ENCODE measurements at places on chromosomes 1 and 21. TPM values are rescaled to one million over a fixed set of nuclear protein-coding genes. Genes with fewer than 3 reads are reported as not detected.

The MAP3K21 gene
- total RNA-seq: 1.1 TPM

The RPTN gene
- total RNA-seq: not detected

The GCSAML gene
- total RNA-seq: under 0.01 TPM

The SLAMF6 gene
- not detected for total RNA-seq

The P3R3URF gene
- not detected for total RNA-seq

The KCND3 gene
- 0.22 TPM for total RNA-seq

The GNG4 gene
- 0.44 TPM for total RNA-seq
